ENCODE measurements at places on chromosomes 4 and X. TPM values are rescaled to one million over a fixed set of nuclear protein-coding genes. Genes with fewer than 3 reads are reported as not detected.

DNA sequence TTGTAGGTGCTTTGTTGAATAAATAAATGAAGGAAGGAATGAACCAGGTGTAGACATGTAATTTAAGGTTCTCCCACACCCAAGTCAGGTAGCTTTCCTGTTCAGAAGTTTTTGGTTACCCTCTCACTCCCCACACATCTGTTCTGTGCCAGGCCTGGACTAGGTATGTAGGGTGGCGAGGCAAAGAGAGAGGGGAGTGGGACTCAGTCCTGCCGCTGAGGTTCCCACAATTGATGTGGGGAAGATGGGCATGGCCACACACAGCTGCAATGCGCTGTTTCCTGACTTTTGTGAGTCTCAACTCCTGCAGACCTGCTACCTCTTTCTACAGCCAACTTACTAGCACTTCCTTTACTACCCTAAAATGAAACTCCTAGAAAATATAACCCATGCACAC, 88.9 kb downstream of the RTL5 start:
- H3K27me3 ChIP-seq = no peaks in the 10 kb centered on the region
- no peaks in the 10 kb centered on the region for H3K36me3 ChIP-seq
- H3K4me1 ChIP-seq = no peaks in the 10 kb centered on the region
- DNase-seq = no peak
- H3K27ac ChIP-seq = no peak overlapping the region

GRCh38 chr4:159283696-159284095, 180.8 kb downstream of the RAPGEF2 start:
- peaks cover 37% of the 10 kb centered on the region for H3K4me1 ChIP-seq
- no peak overlapping the region for H3K27ac ChIP-seq
- no peaks in the 10 kb centered on the region for H3K36me3 ChIP-seq
- H3K4me3 ChIP-seq = no peak overlapping the region
- no peaks in the 10 kb centered on the region for H3K27me3 ChIP-seq
- no peak for DNase-seq

The ADGRG4 gene
- not detected for total RNA-seq

GRCh38 chr4:138815811-138816210, 199.8 kb upstream of the NOCT start:
- no peak overlapping the region for H3K4me3 ChIP-seq
- no peaks in the 10 kb centered on the region for H3K36me3 ChIP-seq

- no peak for DNase-seq
- peaks cover 13% of the 10 kb centered on the region for H3K4me1 ChIP-seq
- H3K4me3 ChIP-seq = no peak overlapping the region
- H3K27ac ChIP-seq = no peak overlapping the region
- no peaks in the 10 kb centered on the region for H3K36me3 ChIP-seq
Measured at GRCh38 chr4:109966891-109967481, 54.3 kb downstream of the EGF start.

DNA sequence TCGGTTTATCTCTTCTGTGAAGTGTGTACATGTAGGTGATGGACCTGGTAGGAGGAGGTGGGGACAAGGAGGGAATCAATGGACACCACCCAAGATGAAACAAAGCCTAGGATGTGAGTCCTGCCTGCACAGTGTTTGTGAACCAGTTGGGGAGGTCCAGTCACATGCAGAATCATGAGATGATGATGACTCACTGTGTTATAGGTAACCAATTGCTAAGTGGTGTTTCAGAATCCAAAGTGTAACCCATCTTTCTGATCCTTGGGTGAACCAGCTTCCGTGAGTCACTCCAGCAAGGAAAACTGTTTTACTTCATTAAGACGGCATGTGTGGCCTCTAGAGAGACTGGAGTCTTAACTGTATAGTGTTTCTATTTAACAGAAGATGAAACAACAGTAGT, 57.9 kb upstream of the HPF1 start:
- no peaks in the 10 kb centered on the region for H3K36me3 ChIP-seq
- no peaks in the 10 kb centered on the region for H3K27me3 ChIP-seq
- DNase-seq = no peak
- H3K27ac ChIP-seq = no peak overlapping the region
- H3K4me1 ChIP-seq = no peaks in the 10 kb centered on the region

DNA sequence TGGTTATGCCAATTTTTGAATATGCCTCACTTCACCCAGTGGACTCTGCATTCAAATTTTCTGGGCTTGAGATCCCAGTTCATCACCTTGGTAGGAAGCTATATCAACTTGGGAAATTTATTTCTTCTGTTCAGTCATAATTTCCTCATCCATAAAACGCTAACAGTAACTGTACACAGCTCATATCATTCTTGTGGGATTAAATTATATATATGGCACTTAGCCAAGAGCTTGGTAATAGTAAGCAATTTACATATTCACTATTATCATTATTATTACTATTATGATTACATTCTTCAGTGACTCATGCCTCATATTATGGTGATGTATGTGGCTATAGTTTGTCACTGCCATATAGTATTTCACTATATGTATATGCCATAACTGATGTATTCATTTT, 177.6 kb downstream of the CPE start:
- no peaks in the 10 kb centered on the region for H3K36me3 ChIP-seq
- no peak for DNase-seq
- no peak overlapping the region for H3K4me3 ChIP-seq
- H3K4me1 ChIP-seq = no peaks in the 10 kb centered on the region

DNA sequence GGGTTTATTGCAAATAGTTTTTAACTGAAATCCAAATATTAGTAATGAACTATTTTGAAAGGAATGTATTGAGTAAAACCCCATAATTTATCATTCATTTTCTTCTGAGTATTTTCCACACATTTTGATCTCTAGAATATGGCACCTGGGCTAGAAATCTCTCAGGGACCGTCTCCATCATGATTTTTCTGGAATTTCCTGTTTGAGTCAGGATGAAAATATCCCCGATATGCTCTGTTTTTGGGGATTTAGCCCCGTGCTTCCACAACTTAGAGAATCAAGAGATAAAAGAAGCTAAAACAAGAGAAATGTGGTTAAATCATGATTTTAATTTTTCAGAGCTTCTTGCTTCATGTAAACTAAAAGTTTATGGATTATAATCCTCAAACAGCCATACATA, 114.2 kb downstream of the SPCS3 start:
- H3K27ac ChIP-seq = no peak overlapping the region
- no peak overlapping the region for H3K4me3 ChIP-seq
- H3K36me3 ChIP-seq = no peaks in the 10 kb centered on the region
- H3K27me3 ChIP-seq = no peaks in the 10 kb centered on the region

Data from body of pancreas (tissue), 4 donors.